ENCODE measurements at places on chromosomes 3 and 15. TPM values are rescaled to one million over a fixed set of nuclear protein-coding genes. Genes with fewer than 3 reads are reported as not detected.
A peak's percentile ranks its signal among the peaks of the same experiment; 100 is the strongest.

GRCh38 chr15:100160953-100161352 is 180.8 kb downstream of the ADAMTS17 start:
- H3K4me1 ChIP-seq, result no peaks in the 10 kb centered on the region
- no peak overlapping the region for H3K4me3 ChIP-seq
- H3K36me3 ChIP-seq, result no peaks in the 10 kb centered on the region
- H3K27me3 ChIP-seq, result no peaks in the 10 kb centered on the region

The STAC gene
- not detected for total RNA-seq

DNA sequence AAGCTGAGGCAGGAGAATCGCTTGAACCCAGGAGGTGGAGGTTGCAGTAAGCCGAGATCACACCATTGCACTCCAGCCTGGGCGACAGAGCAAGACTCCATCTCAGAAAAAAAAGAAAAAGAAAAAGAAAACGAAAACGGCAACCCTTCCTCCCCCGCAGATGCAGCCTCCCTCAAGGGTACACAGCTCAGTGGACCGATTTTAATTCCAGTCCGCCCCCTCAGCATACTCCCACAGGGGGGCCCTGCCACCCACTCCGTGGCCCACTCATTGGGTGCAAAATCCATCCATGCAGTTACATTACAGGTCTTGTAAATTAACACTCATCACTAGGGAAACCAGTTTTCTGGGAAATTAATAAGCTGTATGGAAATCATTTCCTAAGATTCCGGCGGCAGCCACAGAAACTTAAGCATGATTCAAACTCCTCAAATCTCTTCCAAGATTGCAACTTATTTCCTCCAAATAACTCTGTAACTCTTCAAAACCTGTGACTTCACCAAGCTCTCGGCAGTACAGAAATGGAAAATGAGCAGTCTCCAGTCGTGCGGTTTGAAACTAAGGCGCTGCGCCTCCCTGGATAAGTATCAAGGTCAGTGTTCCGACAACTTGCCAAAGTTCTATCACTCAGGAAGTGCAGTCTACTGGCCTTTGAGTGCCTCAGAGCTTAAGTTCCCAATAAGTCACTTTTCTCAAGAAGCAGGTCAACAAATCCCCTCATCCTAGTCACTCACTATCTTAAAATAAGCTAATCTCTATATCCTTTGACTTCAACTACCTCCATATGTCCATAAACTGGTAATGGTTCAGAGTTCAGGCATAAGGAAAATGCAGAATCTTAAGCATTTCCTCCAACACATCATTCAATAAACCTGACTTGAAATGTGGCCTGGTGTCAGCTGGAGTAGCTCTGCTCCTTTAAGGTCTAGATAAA is 24.7 kb upstream of the KLHL6 start:
- no peaks in the 10 kb centered on the region for H3K4me1 ChIP-seq
- no peaks in the 10 kb centered on the region for H3K36me3 ChIP-seq
- no peak overlapping the region for H3K27ac ChIP-seq
- peak; percentile 33 for DNase-seq
- H3K27me3 ChIP-seq, result no peaks in the 10 kb centered on the region
- H3K4me3 ChIP-seq, result no peak overlapping the region

- H3K4me1 ChIP-seq, result no peaks in the 10 kb centered on the region
- no peak for DNase-seq
- no peak overlapping the region for H3K4me3 ChIP-seq
Observed at GRCh38 chr3:159751146-159751545, 237.5 kb upstream of the IL12A start.

- no peaks in the 10 kb centered on the region for H3K27me3 ChIP-seq
- H3K27ac ChIP-seq, result no peak overlapping the region
- no peak for DNase-seq
- no peaks in the 10 kb centered on the region for H3K36me3 ChIP-seq
- no peaks in the 10 kb centered on the region for H3K4me1 ChIP-seq
Observed at GRCh38 chr3:63290686-63291085, 12.6 kb downstream of the SYNPR start.

The TUSC7 gene
- not detected for total RNA-seq

- H3K4me1 ChIP-seq, result no peaks in the 10 kb centered on the region
- no peaks in the 10 kb centered on the region for H3K36me3 ChIP-seq
- H3K27me3 ChIP-seq, result no peaks in the 10 kb centered on the region
- DNase-seq, result no peak
Observed at GRCh38 chr3:193665370-193665989, 72.5 kb downstream of the OPA1 start.

- DNase-seq, result no peak
- no peaks in the 10 kb centered on the region for H3K36me3 ChIP-seq
- no peak overlapping the region for H3K27ac ChIP-seq
- no peaks in the 10 kb centered on the region for H3K4me1 ChIP-seq
Observed at GRCh38 chr3:11430624-11431023, 158.4 kb downstream of the ATG7 start.

The WDR93 gene
- not detected for total RNA-seq

- DNase-seq, result peak; percentile 79
- peak overlapping the region; percentile 75 for H3K27ac ChIP-seq
- peaks cover 8% of the 10 kb centered on the region for H3K4me1 ChIP-seq
- no peaks in the 10 kb centered on the region for H3K36me3 ChIP-seq
- peak overlapping the region; percentile 2 for H3K4me3 ChIP-seq
- H3K27me3 ChIP-seq, result no peaks in the 10 kb centered on the region
Observed at GRCh38 chr3:138862531-138862923, 27.8 kb upstream of the PIK3CB start.

DNA sequence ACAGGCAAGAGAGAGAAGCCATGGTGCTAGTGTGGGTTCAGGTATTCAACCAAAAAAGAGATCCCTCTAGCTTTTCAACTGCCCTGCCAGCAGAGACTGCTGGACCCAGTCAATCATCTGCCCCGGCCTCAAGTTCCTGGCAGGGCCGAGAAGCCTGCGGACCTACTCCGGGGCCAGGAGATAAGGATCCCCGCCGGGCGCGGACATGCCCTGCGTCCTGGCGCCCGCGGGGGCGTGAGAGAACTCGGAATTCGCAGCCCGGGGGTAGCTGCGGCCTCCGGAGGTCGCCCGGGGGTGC is 821 bp upstream of the MAGI1 start:
- H3K4me3 ChIP-seq, result peak overlapping the region; percentile 77
- H3K27me3 ChIP-seq, result no peaks in the 10 kb centered on the region
- peak; percentile 74 for DNase-seq
- peaks cover 10% of the 10 kb centered on the region for H3K4me1 ChIP-seq
- peak overlapping the region; percentile 89 for H3K27ac ChIP-seq

- no peaks in the 10 kb centered on the region for H3K4me1 ChIP-seq
- no peak overlapping the region for H3K27ac ChIP-seq
- no peaks in the 10 kb centered on the region for H3K27me3 ChIP-seq
- H3K4me3 ChIP-seq, result no peak overlapping the region
Observed at GRCh38 chr15:67717776-67718175, 107.5 kb upstream of the SKOR1 start.

- H3K36me3 ChIP-seq, result peaks cover 3% of the 10 kb centered on the region
- peak; percentile 62 for DNase-seq
- H3K27me3 ChIP-seq, result no peaks in the 10 kb centered on the region
- peak overlapping the region; percentile 49 for H3K27ac ChIP-seq
- H3K4me1 ChIP-seq, result peaks cover 18% of the 10 kb centered on the region
- H3K4me3 ChIP-seq, result no peak overlapping the region
Observed at GRCh38 chr3:126465928-126466544, 9.7 kb downstream of the ZXDC start.

- H3K4me3 ChIP-seq, result no peak overlapping the region
- H3K27ac ChIP-seq, result no peak overlapping the region
- no peaks in the 10 kb centered on the region for H3K27me3 ChIP-seq
- H3K36me3 ChIP-seq, result no peaks in the 10 kb centered on the region
- H3K4me1 ChIP-seq, result no peaks in the 10 kb centered on the region
Observed at GRCh38 chr3:38576526-38577370, 72.7 kb downstream of the SCN5A start.

All from pancreas (tissue), 10 donors.